ENCODE measurements at places on chromosomes 7 and 10.

DNA sequence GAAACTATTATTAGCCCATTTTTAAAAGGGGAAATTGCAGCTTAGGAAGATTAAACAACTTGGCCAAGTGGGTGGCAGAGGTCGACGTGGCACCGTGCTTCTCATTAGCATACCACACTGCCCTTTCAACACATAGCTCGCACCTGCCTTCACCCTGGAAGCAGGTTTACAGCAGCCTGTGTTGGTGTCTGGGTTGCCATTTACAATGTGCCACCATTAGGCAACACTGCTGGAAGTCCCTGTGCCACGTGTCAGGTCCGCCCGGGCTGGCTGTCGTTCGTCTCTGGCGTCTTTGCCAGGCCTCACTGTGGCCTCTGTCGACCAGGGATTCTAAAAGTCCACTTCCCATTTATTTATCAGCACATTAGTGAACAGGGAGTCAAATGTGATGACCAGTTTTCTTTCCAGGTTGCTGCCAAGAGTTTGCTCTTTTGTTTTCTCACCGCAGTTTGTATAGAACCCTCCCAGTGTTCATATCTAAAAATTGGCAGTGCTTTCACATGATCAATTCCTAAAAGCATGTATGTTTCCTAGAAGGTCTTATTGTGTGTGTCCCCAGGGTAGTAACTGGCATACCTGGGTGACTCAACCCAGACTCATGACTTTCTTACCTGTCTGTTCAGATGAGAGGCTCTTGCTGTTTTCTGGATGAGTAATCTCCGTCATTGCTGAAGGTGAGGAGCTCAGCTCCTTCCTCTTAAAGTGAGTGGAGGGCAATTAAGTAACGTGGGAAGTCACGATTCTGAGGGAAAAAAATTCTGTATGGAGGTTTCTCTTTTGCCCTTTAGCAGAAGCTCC, 9.2 kb downstream of the INSIG1 start:
- no peak for DNase-seq

DNA sequence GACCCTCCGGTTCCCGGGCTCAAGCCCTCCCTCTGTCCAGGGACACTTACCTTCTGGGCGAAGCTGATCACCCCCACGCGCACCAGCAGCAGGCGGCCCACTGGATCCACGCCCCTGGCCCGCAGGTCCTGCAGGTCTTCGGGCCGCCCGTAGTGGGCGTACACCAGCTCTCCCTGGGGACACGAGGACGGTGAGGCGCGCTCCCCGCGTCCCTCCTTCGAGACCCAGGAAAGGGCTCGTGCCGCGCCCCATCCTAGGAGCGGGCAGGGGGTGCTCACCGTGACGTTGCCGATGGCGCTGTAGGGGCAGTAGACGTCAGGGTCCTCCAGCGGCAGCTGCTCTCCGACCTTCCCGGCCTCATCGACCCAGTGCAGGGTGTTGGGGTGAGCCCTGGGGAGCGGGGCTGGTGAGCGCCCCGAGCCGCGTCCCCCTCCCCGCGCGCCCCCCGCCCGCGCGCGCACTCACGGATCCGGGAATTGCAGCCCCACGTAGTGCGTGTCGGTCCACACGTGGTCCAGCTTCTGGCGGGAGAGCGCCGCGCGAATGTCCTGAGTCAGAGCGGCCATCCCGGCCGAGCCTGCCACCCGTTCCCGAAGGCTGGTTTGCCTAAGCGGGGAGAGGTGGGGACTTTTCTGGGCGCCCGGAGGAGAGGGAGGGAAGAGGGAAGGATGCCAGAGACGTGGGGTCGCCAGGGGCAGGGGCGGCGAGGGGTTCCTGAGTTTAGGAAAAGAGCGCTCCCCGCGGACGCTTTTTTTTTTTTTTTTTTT, 8.2 kb downstream of the TFR2 start:
- DNase-seq = no peak

DNA sequence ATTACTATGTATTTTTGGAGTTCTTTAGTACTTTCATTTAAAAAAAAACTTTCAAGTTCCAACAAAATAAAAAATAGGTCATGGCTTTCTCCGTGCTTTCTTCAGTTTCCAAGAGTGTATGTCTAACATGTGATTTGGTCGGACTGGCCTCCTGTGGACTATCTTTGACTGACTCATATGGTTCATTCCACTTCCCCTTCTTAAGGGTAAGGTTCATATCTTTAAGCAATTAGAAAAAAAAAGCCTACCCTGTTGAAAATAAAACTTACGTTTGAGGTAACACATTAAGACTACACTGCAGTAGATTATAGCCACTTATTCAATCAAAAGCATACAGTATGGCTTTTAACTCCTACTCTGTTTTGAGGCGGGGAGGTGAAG, 112.8 kb upstream of the AHR start:
- no peak for DNase-seq

GRCh38 chr7:20330928-20331909, 519 bp downstream of the ITGB8 start:
- peak; percentile 60 for DNase-seq

- no peak for DNase-seq
Measured at GRCh38 chr10:50432211-50433009, 181.1 kb upstream of the ASAH2 start.

GRCh38 chr10:79155301-79156081, 86.7 kb downstream of the ZMIZ1 start:
- no peak for DNase-seq

GRCh38 chr10:34549001-34549400, 266.1 kb downstream of the PARD3 start:
- no peak for DNase-seq

GRCh38 chr10:71392791-71393781, 3.6 kb upstream of the CDH23 start:
- DNase-seq = no peak
